ENCODE measurements at places on chromosomes 16 and 17.

DNA sequence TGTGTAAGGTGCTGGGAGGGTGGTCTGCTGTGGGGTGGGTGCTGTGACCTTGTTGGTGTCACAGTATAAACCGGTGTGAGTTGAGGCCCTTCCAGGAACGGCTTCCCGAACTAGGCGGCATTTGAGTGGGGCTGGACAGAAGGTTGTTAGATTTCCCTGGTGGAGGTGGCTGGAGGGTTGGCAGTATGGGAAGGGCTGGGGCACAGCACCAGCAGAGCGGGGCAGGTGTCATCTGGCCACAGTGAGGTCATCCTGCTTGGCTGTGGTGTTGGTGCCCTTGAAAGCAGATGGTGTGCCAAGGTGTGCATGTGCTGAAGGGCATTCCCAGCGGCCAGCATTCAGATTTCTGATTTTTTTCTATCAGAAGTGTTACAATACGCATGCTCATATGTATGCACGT lies 28.1 kb downstream of the BANP start:
- no peak for DNase-seq
- no peak overlapping the region for H3K4me3 ChIP-seq
- H3K27ac ChIP-seq: peak overlapping the region; percentile 71
- H3K4me1 ChIP-seq: peaks cover 78% of the 10 kb centered on the region

GRCh38 chr17:80772906-80773242 lies 218.8 kb upstream of the CHMP6 start:
- H3K27me3 ChIP-seq: no peaks in the 10 kb centered on the region
- DNase-seq: peak; percentile 31
- H3K36me3 ChIP-seq: peaks cover 69% of the 10 kb centered on the region
- H3K27ac ChIP-seq: peak overlapping the region; percentile 87

- peaks cover 11% of the 10 kb centered on the region for H3K27me3 ChIP-seq
- H3K27ac ChIP-seq: no peak overlapping the region
- H3K4me3 ChIP-seq: no peak overlapping the region
- no peaks in the 10 kb centered on the region for H3K4me1 ChIP-seq
- no peak for DNase-seq
These were observed 25.6 kb downstream of the MRM3 start for GRCh38 chr17:807523-808294.

DNA sequence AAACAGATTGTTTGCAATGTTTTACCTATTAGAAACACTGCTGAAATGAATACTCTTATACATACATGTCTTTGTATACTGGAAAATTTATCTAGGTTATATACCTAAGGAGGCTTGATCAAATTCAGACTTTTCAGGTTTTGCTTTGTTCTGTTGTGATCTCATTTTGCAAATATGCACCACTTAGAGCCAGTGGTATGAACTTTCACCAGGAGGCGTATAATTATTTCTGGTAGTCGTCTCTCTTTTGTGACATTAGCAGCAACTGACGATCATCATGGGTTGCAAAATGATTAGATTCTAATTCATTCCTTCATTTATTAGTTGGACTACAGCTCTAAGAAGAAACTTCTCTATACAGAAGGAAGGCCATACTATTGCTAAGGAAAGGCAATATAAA lies 26.9 kb downstream of the AP1G1 start:
- H3K27me3 ChIP-seq: no peaks in the 10 kb centered on the region
- no peak for DNase-seq
- H3K4me1 ChIP-seq: peaks cover 44% of the 10 kb centered on the region
- no peak overlapping the region for H3K4me3 ChIP-seq

- DNase-seq: no peak
- no peak overlapping the region for H3K27ac ChIP-seq
- peaks cover 25% of the 10 kb centered on the region for H3K36me3 ChIP-seq
- no peaks in the 10 kb centered on the region for H3K4me1 ChIP-seq
These were observed 5.7 kb upstream of the MYO1C start for GRCh38 chr17:1498233-1498632.

GRCh38 chr16:85783441-85783840 lies 15.9 kb downstream of the EMC8 start:
- DNase-seq: no peak
- peaks cover 92% of the 10 kb centered on the region for H3K36me3 ChIP-seq
- no peak overlapping the region for H3K4me3 ChIP-seq
- peak overlapping the region; percentile 42 for H3K27ac ChIP-seq
- H3K27me3 ChIP-seq: no peaks in the 10 kb centered on the region

- H3K4me3 ChIP-seq: no peak overlapping the region
- H3K27ac ChIP-seq: no peak overlapping the region
- peaks cover 19% of the 10 kb centered on the region for H3K4me1 ChIP-seq
- no peaks in the 10 kb centered on the region for H3K27me3 ChIP-seq
- DNase-seq: no peak
- peaks cover 11% of the 10 kb centered on the region for H3K36me3 ChIP-seq
These were observed 130.2 kb downstream of the CPPED1 start for GRCh38 chr16:12673466-12673865.

DNA sequence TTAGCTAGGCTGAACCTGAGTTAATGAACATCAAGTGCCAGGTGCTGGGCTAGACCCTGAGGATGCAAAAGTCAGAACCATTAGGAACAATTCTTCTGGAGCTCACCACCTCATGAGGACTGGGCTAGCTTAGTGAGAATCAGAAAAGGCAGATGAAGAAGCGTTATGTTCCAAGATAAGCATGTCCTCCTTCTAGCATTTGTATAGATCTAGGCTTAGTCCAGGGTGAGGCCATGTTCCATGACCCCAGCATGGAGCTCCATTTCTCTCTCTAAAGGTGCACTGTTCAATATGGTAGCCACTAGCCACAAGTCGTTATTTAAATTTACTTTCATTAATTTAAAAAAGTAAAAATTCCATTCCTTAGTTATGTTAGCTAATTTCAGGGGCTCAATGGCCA lies 365.3 kb upstream of the CCL2 start:
- H3K27ac ChIP-seq: no peak overlapping the region
- peaks cover 8% of the 10 kb centered on the region for H3K27me3 ChIP-seq
- no peaks in the 10 kb centered on the region for H3K36me3 ChIP-seq
- no peaks in the 10 kb centered on the region for H3K4me1 ChIP-seq
